ENCODE measurements at places on chromosomes 7 and 10.

GRCh38 chr7:36456548-36456947 is 66.9 kb downstream of the ANLN start:
- no peak for DNase-seq

DNA sequence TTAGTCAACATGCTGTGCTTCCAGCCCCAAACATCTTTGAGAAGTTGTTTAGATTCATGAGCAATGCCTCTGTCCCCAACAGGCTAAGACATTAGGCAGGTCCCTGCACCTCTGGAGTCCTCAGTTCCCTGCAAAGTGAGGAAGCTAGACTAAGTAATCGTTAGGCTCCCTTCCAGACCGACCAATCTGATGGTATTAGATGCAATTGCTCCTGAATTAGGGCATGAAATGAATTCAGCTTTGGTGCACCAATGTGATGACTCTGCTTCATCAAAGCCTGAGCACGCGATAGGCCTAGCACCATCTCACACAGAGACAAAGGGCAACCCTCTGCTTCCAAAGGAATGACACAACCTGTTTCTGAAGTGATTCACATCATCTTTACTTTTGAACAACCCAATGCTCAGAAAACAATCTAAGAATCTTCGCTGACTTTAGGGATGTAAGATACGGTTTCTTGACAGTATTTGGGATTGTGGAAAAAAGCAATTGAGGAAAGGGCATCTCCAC is 723 bp upstream of the TES start:
- no peak for DNase-seq

- DNase-seq, result no peak
These were observed 19.4 kb downstream of the C1GALT1 start for GRCh38 chr7:7201578-7202374.

GRCh38 chr10:17235136-17235535 is 7.1 kb downstream of the VIM start:
- DNase-seq, result no peak

DNA sequence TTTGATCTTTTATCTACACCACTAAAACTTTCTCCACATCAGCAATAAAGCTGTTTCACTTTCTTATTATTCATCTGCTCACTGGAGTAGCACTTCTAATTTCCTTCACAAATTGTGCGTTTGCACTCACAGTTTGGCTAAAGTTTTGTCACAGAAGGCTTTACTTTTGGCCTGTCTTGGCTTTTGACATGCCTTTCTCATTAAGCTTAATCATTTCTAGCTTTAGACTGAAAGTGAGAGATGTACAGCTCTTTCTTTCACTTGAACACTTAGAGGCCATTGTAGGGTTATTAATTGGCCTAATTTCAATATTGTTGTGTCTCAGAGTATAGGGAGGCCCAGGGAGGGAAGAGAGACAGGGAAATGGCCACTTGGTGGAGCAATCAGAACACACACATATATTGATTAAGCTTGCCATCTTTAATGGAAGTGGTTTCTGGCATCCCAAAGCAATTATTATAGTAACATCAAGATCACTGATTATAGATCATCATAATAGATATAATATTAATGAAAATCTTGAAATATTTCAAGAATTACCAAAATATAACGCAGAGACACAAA is 512.5 kb downstream of the ETV1 start:
- DNase-seq, result no peak

- DNase-seq, result no peak
These were observed 22.1 kb downstream of the STAMBPL1 start for GRCh38 chr10:88901984-88902789.

DNA sequence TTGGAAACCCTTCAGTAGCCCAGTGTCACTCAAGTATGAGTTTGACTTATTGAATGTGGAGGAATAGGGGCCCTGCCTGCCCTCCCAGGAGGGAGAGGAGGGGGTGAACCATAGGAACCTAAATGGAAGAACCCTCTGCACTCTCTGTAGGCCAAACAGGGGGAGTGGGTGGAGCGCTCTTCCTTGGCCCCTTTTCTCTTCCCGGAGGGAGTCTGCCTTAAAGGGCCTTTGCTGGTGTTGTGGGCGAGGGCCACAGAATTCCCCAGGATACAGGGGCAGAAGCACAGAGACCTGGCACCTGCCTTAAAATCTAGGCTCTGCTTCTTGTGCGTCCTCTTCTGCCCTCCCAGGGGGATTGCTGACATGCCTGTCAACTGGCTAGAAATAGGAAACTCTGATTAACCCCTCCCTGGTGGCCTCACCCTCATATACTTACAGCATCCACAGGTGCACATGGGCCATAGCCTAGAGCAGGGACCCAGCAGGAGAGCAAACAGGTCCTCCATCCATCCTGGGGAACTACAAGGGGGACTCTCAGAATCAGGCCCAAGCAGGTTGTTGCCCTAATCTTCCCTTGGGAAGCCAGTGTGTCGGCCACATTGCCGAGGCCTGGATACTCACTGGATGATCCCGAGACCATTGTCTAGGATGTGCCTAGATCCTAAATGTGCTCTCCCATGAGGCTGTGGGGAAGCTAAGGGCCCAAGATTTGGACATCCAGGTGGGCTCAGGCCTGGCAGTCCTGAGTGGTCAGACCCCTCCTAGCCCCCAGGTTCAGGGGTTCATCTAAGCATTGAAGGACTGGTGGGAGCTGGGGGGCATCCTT is 3.4 kb downstream of the TRIM8 start:
- DNase-seq, result no peak

DNA sequence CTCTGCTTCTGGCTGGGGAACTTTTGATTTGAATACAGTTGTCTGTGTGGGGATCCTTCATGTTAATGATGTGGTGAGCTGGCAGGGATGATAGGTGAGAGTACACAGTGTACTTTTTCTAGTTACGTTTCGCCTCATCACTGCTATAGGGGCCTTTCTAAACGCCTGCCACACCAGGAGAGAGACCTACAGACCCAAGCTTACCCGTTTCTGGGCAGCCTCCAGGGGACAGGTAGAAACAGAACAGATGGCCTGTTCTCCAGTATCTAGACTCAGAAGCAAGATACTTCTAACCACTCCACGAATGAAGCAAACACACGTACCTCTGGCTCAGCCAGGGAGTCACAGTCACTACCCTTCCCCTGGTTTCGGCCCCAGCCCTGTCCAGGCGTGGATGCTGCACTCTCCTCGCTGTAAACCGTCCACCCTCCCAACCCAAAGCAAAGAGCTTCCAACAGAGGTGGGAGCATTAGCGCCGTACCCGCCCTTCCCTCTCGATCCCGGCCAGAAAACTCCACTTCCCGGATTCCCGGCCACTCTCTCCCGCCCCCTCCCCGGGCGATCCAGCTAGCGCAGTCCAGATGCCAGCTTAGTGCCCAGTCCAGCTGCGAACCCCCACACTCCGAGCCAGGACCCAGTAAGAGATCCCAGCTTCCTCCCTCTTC is 1.2 kb downstream of the CCDC6 start:
- no peak for DNase-seq

GRCh38 chr7:71308096-71308495 is 176.2 kb downstream of the GALNT17 start:
- no peak for DNase-seq

- DNase-seq, result no peak
These were observed 77.1 kb upstream of the DUSP5 start for GRCh38 chr10:110420401-110421193.

DNA sequence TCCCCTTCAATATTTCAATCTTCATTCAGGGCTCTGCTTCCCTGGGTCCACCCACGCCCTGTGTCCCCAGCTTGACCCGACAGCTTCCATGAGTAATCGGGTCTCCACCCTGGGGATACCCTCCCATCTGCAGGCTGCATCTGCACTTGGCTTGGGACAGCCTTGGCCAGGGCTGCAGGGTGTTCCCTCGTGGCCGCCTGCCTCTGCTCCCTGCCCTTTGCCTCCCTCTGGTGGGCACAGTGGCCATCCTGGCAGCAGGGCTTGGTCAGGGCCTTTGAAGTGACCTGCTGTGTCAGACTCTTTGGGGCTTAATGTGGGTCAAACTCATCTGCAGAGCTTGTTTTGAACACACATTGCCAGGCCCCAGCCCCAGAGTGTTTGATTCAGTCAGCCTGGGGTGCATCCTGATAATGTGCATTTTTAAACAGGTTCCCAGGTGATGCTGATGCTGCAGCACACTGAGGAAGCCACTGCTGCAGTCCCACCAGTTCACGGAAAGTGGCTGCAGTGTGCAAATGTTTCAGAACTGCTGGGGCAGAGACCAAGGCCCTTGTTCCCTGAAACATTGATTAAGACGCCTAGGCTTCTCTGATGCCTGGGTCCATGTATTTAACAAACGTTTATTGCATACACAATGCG is 80.7 kb upstream of the SEC61G start:
- no peak for DNase-seq

All from stimulated activated CD4-positive, alpha-beta T cell treated with anti-CD3 and anti-CD28 coated beads, Interleukin-15, amount 100 ng/mL, for 1 hour (primary cell).